ENCODE measurements at places on chromosomes 3 and 15.

- no peak for DNase-seq
These were observed 10.5 kb downstream of the DLEC1 start for GRCh38 chr3:38049358-38050126.

DNA sequence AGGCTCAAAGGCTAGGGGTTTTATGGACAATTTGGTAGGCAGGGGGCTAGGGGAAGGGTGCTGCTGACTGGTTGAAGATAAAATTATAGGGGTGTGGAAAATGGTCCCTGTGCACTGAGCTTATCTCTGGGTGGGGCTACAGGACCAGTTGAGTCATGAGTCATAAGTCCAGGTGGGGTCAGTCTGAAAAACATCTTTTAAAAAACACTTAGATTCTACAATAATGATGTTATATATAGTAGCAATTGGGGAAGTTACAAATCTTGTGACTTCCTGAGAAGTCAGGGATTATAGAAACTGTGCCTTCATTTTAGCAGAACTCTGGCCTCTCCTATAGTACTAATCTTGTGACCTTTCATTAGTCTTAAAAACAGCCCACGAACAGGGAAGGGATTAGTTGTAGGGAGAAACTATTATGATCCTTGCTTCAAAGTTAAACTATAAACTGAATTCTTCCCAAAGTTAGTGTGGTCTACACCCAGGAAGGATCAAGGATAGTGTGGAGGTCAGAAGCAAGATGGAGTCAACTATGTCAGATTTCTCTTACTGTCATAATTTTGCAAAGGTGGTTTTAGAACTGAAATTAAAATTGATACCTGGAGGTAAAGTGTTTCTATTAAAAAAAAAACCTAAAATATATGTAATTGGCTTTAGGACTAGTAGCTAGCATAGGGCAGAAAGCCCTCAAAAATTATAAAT, 130.1 kb downstream of the P2RY1 start:
- DNase-seq = no peak

DNA sequence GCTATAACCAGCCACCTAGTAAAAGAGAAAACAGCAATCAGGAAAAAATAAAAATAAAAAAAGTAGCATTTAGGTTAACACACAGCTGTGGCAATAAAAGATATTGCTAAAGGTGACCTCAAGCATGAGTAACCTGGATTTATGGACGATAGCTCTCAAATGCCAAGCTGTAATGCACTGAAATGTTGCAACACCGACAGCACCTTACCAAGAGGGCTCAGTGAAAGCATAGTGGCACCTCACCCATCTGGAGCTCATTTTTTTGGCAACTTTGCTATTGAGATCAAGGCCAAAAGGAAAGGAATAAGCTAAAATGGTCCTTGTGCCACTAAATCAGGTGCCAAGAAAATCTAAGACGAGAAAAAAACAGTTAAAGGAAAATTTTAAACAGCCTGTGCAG, 2.5 kb downstream of the HACD2 start:
- no peak for DNase-seq

DNA sequence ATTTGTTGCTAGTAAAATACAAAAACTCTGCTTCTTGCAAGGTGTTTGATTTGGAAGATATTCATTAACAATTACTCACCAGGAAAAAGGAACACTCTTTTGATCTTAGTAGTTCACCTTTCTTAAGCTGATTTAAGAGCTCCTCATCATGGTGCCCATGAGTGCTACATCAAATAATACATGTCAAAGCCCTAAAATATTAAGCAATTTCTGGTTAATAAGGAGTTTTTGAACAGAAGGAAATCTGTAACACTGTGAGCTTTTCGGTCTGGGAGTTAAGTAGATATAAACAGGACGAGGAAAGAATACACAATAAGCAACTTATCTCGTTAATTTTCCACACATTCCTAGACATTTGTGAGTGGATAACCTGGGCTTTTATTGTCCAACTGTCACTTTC, 83.9 kb upstream of the DCBLD2 start:
- DNase-seq = no peak

DNA sequence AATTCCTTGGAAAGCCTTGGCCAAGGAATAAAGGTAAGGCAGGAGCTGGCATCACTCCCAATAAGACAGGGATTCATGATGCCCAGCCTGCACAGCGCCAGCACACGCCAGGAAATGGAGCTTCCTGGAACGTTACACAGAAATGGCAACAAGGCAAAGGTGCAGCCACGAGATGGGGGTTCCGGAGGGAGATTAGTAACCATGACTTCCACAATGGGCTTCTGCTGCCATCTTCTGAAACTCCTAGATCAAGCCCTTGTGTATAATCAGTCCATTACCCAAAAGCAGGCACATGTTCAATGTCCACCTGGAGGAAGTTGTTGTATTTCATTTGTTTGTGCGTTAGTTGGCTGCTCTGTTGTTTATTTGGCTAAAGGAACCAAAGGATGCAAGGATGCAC, 131.2 kb upstream of the TRIM42 start:
- DNase-seq = no peak

- no peak for DNase-seq
These were observed 101.5 kb upstream of the CBLB start for GRCh38 chr3:105970283-105970682.

- peak; percentile 49 for DNase-seq
These were observed 82.2 kb upstream of the SLC25A26 start for GRCh38 chr3:66138336-66139313.

GRCh38 chr3:18609187-18609586, 184.0 kb upstream of the SATB1 start:
- DNase-seq = no peak

- DNase-seq = no peak
These were observed 575.0 kb upstream of the SGO1 start for GRCh38 chr3:20760981-20761380.

GRCh38 chr15:61084944-61085367, 144.1 kb downstream of the RORA start:
- DNase-seq = no peak

GRCh38 chr3:107990926-107991325, 99.9 kb downstream of the CD47 start:
- DNase-seq = no peak

GRCh38 chr15:83626171-83626802, 27.6 kb upstream of the ADAMTSL3 start:
- no peak for DNase-seq

DNA sequence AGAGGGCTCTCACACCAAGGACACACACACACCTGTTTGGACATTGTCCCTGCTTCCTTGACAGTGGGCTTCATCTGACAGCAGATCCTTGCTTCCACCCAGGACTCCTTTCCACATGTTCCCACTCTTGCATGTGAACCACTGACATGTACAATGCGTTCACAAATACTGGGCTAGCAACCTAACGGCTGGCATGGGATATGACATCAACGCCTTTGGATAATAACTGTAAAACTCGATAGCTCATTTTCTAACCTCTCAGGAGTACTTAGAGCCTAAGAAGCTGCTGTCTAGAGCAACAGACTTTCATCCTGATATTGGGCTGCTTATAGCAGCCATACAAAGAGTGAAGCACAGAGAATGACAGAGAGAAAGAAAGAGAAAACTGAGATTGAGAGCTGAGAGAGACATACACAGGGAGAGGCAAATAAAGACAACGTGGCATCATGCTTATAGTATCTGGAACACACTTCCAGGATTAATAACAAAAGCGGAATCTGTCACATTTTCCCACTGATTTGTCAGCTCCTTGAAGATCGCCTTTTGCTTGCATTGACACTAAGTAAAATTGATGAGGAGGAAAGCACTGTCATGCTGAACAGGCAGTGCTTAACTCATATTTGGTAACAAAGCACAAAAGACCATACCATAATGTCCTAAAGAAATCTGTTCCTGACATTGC, 1.7 kb downstream of the GUCA1C start:
- no peak for DNase-seq

GRCh38 chr3:161069511-161070251, 35.5 kb downstream of the B3GALNT1 start:
- DNase-seq = no peak

DNA sequence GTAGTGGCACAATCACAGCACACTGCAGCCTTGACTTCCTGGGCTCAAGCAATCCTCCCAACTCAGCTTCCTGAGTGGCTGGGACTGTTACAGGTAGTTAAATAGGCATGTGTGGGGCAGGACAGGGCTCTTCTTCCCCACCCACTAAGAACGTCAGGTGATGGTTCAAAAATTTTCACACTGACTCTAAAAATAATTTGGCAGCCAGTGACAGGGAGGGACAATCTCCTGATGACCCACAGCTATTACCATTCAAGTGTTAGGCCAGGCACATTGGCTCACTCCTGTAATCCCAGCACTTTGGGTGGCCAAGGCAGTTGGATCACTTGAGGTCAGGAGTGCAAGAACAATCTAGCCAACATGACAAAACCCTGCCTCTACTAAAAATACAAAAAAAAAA, 12.2 kb upstream of the TRMT10C start:
- DNase-seq = no peak

- no peak for DNase-seq
These were observed 2.8 kb downstream of the ACTL6A start for GRCh38 chr3:179565496-179565895.

- no peak for DNase-seq
These were observed 22.1 kb upstream of the CRBN start for GRCh38 chr3:3201611-3202010.

- no peak for DNase-seq
These were observed 36.6 kb downstream of the ATP2B2 start for GRCh38 chr3:10468613-10469354.

- no peak for DNase-seq
These were observed 12.2 kb downstream of the PLA2G4D start for GRCh38 chr15:42082141-42082540.

DNA sequence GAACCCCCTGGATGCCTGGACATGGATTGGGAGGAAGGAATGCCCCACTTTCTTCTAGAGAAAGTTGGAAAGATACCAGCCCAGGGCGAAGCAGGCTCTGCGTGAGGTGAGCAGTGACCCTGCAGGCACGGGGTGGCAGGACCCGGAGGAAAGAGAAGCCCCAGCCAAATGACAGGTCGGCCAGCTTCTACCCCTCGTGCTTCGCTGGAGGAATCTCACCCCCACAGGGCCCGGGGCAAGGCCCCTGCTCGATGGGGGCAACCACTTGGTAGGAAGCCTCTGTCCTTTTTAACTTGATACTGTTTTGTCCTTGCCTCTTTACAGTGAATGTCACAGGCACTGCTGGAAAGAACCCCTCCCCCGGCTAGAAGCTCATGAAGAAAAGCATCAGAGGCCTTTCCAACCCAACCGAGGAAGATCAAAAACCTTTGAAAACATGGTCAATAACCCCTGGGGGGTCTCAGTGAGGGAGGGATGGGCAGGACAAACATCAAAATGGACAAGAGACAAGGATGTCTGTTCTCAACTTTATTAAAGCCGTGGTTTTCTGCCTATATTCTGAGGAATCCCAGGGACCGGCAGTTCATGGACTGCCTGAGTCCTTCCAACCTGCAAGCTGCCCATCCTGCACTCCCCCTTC, 54.4 kb downstream of the SH3BP5 start:
- no peak for DNase-seq

DNA sequence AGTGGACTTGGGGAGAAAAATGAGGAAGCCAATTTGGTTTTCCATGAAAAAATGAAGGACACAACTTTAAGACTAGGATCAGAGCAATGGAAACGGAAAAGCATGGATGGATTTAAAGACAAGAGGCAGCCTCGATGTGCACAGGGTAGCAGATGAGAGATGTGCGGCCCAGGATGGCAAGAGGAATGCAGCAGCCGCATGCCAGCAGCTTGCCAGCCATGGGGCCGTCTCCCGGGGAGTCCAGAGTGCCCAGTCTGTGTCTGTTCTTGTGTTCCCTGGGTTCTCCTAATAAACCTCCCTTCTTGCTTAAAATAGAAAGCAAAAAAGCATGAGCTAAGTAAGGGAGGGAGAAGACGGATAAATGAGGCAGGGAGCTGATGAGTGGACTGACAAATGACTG, 68.0 kb upstream of the IQSEC1 start:
- DNase-seq = no peak

DNA sequence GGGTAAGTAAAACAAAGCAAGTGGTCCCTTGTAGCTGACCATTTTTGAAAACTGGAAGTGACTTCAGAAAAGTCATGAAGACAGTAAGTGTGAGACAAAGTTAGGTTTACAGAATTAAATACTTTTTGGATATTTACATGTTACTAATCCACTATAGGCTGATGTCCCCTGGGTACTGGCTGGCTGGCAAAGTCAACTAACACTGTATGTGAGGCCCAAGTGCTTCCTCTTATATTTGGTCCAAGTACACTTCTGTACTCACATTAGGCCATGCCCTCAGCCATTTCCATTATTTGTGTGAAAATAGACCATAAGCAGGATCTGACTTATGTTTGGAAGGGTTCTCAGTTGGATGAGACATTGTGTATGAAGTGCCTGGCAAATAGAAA, 5.5 kb upstream of the LEKR1 start:
- DNase-seq = no peak

DNA sequence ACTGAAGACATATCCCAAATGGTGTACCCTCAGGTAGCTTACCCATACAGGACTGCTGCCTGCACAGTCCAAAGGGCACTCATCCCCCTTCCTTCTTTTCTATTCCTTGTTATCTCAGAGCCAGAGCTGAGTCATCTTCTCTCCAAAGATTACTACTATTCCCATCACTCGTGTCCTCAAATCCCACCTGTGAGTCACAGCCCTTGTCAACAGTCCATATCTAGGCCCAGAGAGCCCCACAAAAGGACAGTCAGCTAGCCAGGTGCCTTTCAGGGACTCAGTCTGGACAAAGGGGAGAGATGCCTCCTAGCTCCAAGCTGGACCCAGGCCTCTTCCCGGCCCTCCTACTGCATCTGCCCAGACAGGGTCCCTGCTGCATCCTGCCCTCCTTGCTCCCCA, 11.0 kb downstream of the PARP16 start:
- DNase-seq = no peak

DNA sequence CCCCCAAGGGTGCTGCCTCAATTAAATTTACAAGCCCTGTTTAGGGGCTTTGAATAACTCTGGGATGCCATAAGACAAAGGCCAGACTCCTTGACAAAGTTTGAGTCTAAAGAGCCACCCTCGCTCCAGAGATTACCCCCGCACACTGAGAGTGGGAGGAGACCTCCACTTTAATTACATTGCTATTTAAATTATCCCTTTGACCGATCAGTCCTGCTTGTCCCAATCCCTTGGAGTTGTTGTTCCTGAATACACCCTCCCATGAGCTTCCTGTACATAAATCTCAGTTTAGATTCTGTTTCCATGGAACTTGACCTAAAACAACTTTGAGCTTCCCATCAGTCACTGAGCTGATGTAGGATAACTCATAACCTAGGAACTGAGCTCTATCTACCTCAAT, 596.3 kb downstream of the PYDC2 start:
- DNase-seq = no peak

- DNase-seq = no peak
These were observed 204.0 kb upstream of the CTNNB1 start for GRCh38 chr3:40995271-40995670.

GRCh38 chr3:78917536-78917935, 850.3 kb downstream of the ROBO1 start:
- no peak for DNase-seq
